ENCODE measurements at places on chromosomes 2 and 18.

DNA sequence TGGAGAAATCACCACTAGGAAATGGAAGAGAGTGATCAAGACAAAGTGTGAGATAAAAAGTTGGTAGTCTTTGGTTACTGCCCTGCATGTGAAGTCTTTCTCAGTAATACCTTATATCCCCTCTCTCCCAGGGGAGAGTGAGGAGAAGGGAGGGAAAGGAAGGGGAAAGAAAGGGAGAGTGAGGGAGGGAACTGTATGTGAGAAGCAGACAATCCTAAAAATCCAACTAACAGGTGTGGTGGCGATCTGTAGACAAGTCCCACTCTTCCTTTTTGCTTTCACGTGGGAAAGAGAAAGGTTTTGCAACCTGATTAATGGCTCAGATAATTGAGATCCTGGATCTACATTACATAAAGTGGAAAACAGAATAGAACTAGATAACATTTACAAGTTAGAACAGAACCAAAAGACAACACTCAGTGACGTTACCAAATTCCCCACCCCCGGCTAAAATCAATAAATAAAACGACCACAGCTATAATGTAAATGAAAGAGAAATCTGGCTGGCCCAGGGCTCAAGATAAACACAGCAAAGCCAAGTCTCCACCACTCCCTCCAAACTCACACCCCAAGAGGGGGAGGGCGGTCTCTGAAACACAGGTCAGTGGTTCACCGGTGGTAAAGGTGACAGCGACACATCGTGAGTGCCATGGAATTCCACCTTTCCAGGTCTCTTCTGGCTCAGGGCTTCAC is 10.0 kb upstream of the APCDD1 start:
- DNase-seq, result no peak

DNA sequence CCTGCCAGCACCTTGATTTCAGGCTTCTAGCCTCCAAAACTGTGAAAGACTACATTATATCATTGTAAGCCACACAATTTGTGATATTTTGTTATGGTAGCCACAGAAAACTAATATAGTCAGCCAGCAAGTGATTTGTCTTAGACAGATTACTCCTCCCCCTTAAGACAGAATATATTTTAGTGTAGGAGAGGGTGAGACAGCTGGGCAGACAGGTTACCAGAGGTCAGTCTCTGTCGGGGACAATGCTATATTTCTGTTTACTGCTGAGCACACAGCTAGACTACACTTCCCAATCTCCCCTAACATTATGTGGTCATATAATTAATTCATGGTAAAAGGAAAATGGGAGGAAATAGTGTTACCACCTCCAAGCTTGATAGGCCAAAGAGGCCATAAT is 185.8 kb upstream of the PIK3C3 start:
- DNase-seq, result no peak

DNA sequence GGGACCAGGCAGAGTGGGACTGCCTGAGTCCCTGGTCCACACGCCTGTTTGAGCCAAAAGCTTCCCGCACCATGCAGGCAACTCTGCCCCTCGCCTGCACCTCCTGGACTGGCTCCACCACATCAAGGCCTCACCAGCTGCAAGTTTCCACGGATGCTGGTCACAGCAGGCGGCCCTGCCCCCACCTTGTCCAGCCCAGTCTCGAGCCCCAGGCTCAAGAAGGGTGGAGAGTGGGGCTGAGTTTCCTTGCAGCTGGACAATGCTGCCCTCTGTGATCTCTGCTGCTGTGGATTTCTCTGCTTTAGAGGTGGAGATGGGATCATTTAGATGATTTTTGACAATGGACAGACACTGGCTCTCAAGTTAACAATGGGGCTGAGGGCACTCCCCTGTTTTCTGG is 74.9 kb downstream of the MTCL1 start:
- DNase-seq, result no peak

GRCh38 chr18:40868110-40868858 is 1086.8 kb upstream of the PIK3C3 start:
- DNase-seq, result no peak

DNA sequence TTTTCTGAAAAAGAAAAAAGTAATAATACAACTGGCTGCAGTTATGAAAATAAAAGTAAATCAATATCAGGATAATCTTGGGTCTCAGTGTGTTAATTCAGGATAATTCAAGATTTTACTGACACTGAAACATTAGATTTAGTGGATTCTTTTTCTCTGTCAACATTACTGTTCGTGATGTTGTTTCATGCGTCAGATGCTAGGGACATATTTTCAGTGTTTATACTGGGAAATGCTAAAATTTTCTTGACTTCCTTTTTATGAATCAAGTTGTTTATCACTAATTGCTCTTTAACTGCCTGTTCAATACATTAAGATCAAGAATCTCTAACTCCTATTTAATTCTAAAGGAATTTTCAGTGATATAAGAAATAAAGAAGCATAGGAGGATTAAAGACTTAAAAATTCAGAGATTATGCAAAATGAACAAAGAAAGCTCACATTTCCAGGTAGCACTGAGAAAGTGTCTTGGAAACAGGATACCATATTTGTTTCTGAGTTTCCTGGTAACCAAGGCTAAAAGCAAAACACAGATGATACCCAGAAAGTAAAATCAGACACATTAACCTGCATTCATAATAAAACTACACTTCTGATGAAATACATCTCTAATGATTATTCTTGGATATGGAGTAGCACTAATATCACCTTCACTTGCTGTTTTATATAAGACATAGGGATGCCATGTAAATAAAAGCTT is 174.0 kb downstream of the ARL4C start:
- no peak for DNase-seq

DNA sequence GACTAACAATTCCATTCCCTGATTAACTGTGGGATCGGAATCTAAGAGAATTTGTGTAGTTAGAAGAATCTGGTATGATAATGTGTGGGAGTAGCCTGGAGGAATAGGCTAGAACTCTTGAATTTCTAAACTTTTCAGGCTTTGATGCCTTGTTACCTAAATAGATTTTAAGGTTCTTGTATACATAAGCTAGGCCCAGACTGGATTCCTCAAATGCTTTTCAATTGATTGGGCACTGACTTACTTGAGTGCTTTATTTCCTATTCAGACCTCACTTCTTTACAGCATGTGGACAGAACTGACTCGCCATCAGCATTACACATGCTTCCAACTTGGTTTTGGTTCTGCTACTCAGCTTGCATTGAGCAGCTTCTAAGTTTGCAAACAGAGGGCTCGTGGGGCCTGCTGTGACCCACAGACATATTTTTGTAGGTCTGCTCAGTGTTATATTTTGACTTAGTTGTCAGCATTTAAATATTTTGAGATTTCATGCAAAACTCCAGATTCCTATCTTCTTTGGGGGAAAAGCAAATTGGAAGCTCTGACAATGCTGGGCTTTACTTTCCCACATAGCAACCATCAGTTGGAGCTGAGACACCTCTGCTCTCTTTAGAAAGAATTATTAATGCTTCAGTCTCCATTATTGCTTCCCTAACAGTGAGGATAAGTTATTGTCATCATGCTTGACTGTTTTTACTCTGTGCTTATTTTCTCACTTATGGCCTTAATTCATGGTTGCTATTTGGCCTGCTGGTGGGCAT is 5.7 kb downstream of the PARD3B start:
- DNase-seq, result no peak

Measured in hematopoietic multipotent progenitor cell treated with erythropoietin and hydrocortisone succinate and interleukin-3 and kit ligand, for 17 days (in vitro differentiated cells).